ENCODE measurements at places on chromosomes 4 and X.

GRCh38 chr4:105277702-105278101 is 131.0 kb downstream of the TET2 start:
- DNase-seq = no peak

GRCh38 chrX:110049096-110049495 is 46.2 kb downstream of the TMEM164 start:
- no peak for DNase-seq

DNA sequence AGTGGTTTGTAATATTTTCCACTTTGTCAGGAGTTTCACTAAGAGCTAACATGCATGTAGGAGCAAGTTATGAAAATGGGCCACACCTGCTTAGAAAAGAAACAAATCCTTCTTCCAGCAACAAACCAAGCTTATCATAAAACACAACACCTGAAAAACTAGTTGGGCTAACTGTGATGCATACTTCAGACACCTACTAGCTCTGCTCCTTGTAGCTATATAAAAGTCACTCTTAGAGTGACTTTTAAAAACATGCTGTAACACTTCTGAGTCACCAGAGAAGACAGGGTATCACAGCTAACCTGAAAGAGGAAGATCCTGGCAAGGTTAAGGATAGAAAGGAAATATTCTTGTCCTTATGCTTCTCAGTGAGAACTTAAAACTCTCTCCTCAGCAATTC is 3.6 kb upstream of the SLAIN2 start:
- DNase-seq = no peak

GRCh38 chr4:170872794-170873193 is 783.0 kb upstream of the AADAT start:
- DNase-seq = no peak

DNA sequence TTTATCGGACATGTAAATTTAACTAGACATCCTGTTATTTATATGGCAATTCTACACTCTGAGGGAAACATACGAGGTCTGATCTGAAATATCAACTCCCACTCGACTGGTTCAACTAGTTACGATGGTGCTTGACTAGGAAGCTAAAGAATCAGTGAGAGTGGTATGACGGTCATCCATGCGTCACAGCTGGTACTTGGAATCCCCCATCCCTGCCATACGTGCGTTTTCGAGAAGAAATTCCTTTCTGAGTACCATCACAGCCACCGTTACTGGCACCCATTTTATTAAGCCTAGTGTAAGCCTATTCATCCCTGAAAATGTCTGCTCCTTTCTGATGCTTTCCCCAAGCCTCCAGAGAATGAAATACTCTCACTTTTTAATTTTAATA is 695 bp upstream of the PIGA start:
- peak; percentile 4 for DNase-seq

DNA sequence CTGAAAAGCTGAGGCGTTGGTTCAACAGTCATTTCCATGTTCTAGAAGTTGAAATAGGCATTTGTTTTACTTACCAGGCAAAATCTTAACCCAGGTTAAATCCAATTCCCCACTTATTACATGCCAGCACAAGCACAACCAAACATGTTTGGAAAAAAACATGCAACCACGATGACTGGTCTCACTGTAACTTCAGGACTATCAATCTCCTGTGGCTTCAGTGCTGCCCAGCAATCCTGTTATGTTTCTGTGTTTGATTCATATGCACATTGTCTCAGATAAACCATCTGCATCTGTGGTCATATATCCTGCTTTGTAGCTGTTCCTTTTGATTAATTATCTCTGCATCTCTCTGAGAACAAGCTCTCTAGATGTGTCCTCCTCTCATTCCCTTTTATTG is 28.3 kb downstream of the PRDM8 start:
- DNase-seq = no peak

DNA sequence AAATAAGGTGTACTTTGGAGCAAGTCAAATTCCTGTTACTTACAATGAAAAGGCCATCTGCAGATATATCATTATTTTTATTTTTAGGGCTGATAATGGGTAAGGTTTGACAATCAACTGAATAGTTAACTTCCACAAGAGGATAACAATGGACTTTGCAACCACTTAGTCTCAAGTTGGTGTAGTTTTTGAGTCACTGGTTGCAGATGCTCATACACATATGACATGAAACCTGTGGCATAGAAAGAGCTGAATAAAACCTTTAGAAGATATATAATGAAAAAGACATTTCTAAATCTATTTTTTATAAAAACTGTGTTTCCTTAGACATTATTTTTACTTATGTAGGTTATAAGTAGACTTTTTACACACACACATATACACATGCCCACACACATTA is 2110.9 kb downstream of the PCDH7 start:
- DNase-seq = no peak

GRCh38 chr4:38328989-38329729 is 334.8 kb upstream of the KLF3 start:
- no peak for DNase-seq

DNA sequence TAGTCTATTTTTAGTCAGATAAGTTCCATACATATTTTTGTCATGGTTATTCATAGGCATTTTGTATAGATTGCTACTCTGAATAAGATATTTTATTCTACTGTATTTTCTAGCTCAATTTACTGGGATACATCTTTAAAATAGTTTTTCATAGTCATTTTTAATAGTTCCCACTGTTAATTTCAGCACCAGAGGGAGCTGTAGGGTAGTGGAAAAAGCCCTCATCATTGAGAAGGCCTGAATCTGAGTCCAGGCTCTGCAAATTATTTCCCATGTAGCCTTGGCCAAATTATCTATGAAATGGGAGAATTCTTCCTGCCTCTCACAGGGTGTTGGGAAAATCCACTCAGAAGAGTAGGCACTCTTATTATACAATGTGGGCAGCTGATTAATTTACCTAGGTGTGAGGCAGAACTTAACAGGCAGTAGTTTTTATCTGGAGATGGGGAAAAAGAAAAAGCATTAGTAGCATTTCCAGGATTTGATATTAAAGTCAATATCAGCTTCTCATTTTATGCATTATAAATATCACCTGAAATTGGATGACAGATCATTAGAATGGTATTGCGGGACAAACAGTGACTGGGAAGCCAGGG is 102.9 kb upstream of the PAQR3 start:
- DNase-seq = no peak

GRCh38 chrX:50327235-50327634 is 122.7 kb downstream of the CCNB3 start:
- DNase-seq = no peak

GRCh38 chrX:132216806-132217202 is 2.4 kb downstream of the RAP2C start:
- no peak for DNase-seq

DNA sequence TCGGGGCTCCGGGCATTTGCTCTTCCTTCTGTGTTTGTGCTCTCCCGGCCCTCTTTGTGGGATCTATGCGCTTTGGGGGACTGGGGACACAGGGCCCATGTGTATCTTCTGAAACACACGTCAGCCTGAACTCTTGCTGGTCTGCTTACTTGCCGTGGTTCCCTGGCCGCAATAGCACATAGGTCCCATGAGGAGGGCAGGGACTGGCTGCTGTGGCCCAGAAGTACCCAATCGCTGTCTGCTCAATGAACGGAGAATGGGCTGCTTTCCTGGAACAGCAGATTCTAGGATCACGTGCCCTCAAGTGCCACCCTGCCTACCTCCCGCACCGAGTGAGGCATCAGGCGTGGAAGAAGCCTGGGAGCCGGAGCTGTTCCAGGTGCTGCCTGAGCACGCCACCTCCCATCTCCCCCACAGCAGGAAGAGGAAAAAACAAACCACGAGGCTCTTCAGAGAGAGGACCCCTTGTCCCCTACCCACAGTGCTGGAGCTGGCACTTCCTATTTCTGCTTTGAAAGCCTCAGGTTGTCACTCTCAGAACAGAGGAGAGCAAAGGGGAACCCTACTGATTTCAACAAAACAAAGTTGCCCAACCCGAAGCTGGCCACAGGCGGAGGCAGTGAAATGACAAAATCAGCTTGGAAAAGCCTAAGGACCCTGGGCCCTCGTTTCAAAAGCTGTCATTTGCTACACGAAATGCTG is 3.8 kb downstream of the G6PD start:
- DNase-seq = no peak

- no peak for DNase-seq
Observed at GRCh38 chrX:149531599-149531998, 9.2 kb upstream of the EOLA1 start.

- DNase-seq = no peak
Observed at GRCh38 chrX:84123585-84123984, 64.4 kb downstream of the RPS6KA6 start.

DNA sequence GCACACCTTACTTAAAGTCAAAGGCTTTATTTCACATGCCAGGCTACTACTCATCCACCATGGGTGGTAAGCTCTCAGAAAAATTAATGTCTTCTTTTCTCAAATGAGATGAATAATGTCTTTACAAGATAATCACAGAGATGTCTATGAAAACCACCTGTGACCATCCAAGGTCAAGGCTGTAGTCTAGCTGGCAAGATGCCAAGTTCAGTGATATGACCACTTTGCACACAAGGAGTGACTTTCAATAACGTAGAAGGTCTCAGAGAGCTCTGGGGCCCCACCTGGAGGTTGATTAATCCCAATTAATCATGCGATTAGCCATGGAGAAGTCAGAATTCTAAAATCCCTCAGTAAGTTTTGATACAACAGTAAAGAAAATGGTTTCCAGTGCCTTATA is 20.5 kb downstream of the ANOS1 start:
- DNase-seq = no peak

DNA sequence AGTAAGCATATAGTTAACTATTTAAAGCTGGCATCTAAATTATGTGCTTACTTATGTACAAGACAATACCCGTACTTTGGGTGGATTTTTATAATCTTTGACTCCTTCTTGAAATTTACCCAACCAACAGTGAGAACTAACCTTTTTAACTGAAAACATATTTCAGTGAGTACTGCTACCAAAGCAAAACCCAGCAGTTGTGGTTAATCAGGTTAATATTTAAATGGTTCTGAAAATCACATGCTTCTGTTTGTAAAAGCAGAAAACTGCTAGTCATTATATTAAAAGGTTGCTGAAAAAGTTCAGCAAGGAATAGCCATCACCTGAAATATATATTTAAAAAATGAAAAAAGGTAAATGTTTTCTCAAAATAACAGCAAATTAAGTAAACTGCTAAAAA is 20.0 kb downstream of the UBE2D3 start:
- DNase-seq = no peak

GRCh38 chr4:82402196-82402775 is 28.0 kb downstream of the HNRNPDL start:
- DNase-seq = no peak

GRCh38 chr4:182880387-182881356 is 36.5 kb downstream of the DCTD start:
- DNase-seq = no peak

- DNase-seq = no peak
Observed at GRCh38 chrX:32448320-32448719, 763.0 kb downstream of the DMD start.
